ENCODE measurements at places on chromosomes 7 and 10.

- no peak for DNase-seq
These were observed 608.7 kb downstream of the DNAJB9 start for GRCh38 chr7:109178342-109178741.

- peak; percentile 19 for DNase-seq
These were observed 277.6 kb upstream of the SORCS1 start for GRCh38 chr10:107442035-107442505.

- no peak for DNase-seq
These were observed 24.1 kb upstream of the CARD11 start for GRCh38 chr7:3067606-3068380.

- DNase-seq: no peak
These were observed 220.8 kb upstream of the CELF2 start for GRCh38 chr10:10796774-10797415.

GRCh38 chr10:57249615-57250281, 888.7 kb upstream of the ZWINT start:
- DNase-seq: no peak

DNA sequence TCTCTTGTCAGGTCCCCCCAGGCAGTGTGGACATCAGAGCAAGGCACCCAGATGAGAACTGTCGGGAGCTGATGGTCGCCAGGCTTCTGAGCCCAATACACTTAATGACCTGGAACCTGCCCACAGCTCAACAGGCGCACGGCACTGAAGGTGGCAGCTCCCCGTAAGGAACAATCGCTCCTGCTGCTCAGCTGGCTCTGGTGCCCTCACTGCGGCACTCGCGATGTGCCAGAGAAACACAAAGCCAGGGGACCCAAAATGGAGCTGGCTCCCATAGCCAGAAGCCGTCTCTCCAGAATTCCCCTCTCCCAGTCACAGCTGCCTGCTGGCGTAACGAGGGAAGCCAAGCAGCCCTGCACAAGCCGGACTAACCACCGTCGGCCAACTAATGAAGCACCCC, 6.3 kb downstream of the CALN1 start:
- DNase-seq: no peak

DNA sequence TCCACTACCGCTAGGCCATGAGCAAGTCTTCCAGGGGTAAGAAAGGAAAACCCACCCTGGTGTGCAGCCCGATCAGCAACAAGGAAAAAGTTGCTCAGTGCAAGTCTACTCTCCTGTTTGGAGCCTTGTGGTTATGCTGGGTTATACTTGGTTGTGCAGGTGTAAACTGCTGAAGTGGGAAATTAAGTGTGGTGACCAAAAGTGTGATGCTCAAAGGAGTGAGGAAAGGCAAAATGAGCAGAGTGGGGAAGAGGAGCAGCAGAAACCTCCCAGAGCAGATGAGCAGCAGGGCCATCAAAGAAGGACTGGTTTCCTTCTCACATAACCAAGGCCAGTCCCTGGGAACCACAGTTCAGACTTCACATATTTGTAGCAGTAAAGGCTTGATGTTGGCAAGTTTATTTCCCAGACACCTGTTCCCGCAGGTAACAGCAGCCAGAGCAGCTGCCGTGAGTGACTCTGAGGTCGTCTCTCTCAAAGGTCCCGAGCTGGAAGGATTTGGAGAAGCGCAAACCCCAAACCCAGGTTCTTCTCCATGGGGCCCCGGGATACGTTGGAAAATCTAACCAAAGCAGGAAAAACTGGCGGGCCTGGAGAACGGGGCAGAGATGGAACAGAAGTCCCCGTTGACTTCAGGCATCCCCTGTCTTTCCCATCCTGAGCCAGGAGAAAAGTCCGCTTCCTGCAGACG, 607 bp upstream of the SMO start:
- no peak for DNase-seq

- no peak for DNase-seq
These were observed 4.1 kb downstream of the PRXL2A start for GRCh38 chr10:80412486-80412885.

DNA sequence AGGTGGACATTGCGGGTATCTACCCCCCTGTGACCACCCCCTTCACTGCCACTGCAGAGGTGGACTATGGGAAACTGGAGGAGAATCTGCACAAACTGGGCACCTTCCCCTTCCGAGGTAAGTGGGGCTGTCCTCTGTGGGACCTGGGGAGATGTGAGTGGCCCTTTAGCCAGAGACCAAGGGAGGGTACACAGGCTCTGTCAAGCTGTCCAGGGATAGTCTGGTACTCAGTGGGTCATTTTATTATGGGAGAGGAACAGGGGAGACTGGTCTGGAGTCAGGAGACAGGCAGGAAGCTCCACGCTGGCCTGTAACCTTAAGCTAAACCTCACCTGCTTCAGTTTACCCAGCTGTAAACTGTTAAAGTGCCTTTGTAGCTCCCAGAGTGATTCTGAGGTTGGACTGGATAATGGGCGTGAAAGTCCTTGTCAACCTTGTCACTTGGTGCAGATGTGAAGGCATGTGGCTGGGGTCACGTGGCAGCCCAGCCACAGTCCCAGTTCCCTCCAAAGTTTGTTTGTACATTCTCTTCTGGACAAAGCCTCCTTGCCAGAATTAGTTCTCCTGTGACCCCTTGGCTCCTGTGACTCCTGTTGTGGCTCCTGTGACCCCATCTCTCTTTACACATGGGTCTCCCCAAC, 729 bp downstream of the HOGA1 start:
- DNase-seq: no peak

- DNase-seq: no peak
These were observed 45.2 kb downstream of the PPP1R3A start for GRCh38 chr7:113873554-113874151.

- DNase-seq: no peak
These were observed 8.4 kb downstream of the PROSER2 start for GRCh38 chr10:11831520-11831951.

- no peak for DNase-seq
These were observed 32.7 kb downstream of the TBXAS1 start for GRCh38 chr7:139861803-139862202.

GRCh38 chr10:71611709-71612422, 107.7 kb downstream of the C10orf105 start:
- DNase-seq: no peak

GRCh38 chr7:84536271-84536870, 341.8 kb upstream of the SEMA3A start:
- DNase-seq: no peak

GRCh38 chr7:15985587-15986384, 299.3 kb upstream of the MEOX2 start:
- DNase-seq: peak; percentile 8

- no peak for DNase-seq
These were observed 31.0 kb downstream of the SBDS start for GRCh38 chr7:66964411-66964810.

GRCh38 chr7:360454-361100, 70.6 kb downstream of the FOXL3 start:
- DNase-seq: no peak

DNA sequence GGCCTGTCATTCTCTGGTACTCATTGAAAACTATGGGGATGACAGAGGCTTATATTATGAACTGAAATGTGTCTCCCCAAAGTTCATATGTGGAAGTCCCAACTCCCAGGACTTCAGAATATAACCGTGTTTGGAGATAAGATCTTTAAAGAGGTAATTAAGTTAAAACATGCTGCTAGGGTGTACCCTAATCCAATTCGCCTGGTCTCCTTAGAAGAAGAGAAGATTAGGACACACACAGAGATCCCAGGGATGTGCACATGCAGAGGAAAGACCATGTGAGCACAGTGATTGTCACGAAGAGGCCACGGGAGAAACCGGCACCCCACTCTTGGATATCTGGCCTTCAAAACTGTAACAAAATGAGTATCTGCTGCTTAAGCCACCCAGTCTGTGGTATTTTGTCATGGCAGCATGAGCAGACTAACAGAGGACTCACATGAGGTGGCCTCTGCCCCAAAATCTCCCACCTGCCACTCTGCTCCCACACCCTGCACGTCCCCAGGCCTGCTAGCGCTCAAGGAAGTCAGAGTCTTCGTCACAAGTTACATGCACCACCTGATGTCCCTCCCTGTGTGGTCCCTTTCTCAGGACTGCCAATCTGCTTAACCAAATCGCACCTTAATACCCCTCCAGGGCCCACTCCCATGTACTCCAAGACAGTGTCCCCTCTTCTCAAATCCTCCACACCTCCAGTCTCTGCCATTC, 26.8 kb downstream of the PLAC9 start:
- DNase-seq: peak; percentile 66

GRCh38 chr7:2668401-2668800, 19.6 kb upstream of the AMZ1 start:
- DNase-seq: no peak

GRCh38 chr7:111005445-111005844, 85.5 kb upstream of the LRRN3 start:
- DNase-seq: peak; percentile 27

DNA sequence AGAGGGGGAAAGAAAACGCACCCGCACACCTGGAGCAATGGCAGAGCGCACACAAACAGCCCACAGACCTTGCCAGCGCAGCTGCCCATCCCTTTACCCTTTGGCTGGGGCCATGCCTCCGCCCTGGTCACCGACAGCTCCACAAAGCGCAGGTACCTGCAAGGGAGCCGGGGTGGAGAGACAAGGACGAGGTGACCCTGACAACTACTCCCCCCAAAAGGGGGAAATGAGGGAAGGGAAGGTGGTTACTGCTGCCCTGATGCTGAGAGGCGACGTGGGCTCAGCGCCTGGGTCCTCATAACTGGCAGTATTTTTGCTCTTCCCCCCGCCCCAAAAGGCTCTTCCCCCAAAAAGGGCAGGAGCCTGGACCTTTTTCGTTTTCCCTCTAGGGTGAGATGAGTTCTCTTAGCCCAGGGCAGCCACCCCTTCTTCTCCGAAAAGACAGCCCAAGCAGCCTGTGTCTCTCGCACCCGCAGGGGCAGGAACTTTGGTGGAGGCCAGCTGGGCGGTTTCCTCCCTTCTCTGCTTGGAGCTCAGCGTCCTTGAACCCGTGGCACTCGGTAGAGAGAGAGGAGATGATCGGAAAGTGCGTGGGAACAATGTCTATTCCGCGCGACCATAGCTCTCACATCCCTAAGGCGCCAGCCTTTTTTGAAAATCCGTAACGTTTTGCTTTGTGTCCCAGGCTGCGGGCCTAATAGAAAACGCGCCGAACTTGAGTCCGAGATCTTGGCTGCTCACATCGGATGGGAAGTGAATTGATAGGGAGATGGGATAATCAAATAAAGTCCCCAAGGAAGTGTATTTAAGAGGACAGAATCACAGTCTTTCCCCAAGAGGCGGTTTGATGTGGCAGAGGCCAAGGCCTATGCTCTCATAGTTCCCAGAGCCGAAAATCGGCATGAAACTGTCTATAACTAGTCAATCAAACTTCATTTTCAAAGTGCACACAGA, 1.0 kb downstream of the NKX2-3 start:
- no peak for DNase-seq

- peak; percentile 25 for DNase-seq
These were observed 323.4 kb upstream of the SEMA3D start for GRCh38 chr7:85510287-85510686.

GRCh38 chr10:99529591-99530107, 3.1 kb upstream of the NKX2-3 start:
- no peak for DNase-seq

- DNase-seq: no peak
These were observed 552.8 kb downstream of the ANKRD7 start for GRCh38 chr7:118777308-118777707.

DNA sequence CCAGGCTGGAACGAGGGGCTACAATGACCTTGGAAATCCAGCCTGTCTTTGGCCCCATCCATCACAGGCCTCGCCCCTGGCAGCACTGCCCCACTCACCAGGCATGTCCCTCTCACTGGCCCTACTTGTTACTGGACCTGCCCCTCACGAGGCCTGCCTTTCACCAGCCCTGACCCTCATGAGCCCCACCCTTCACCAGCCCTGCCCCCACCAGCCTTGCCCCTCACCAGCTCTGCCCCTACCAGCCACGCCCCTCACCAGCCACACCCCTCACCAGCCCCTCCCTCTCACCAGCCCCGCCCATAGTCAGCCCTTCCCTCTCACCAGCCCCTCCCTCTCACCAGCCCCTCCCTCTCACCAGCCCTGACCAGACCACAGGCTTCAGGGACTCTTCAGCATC, 57.8 kb downstream of the COL26A1 start:
- no peak for DNase-seq

- peak; percentile 76 for DNase-seq
These were observed 35.7 kb upstream of the MTPAP start for GRCh38 chr10:30384701-30385201.

- peak; percentile 52 for DNase-seq
These were observed 84.8 kb upstream of the NRP1 start for GRCh38 chr10:33419311-33419710.

DNA sequence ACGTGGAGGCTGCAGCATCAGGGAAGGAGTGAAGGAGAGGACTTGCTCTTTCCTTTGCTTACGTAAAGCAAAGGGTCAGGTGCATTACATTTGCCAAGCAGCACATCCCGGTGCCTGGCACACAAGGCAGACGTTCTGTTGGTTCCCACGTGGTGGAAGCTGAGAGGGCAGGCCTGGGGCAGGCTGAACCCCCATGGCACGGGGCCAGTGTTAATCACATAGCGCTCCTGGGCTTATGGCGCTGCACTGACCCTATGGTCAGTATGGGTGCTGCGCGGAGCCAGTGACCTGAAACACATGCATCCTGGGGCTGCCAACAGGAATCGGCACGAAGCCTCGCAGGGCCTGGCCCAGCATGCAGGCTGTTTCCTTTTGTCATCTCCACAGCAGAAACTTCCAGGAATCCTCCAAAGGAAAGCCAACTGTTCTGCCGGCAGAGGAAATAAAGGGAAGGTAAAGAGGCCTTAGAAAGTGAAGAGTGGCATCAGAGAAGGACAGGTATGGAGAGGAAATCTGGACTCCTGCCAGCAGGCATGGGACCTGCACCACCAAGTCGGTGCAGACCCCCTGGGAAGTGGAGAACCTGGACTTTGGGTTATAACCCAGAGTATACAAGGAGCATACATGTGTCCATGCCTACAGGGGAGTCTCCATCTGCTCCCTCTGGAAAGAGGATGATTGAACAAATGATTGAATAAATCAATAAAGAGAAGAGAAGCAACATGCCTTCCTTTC, 560.2 kb downstream of the TCERG1L start:
- DNase-seq: no peak

GRCh38 chr10:101272229-101272868, 43.1 kb upstream of the LBX1 start:
- peak; percentile 80 for DNase-seq

DNA sequence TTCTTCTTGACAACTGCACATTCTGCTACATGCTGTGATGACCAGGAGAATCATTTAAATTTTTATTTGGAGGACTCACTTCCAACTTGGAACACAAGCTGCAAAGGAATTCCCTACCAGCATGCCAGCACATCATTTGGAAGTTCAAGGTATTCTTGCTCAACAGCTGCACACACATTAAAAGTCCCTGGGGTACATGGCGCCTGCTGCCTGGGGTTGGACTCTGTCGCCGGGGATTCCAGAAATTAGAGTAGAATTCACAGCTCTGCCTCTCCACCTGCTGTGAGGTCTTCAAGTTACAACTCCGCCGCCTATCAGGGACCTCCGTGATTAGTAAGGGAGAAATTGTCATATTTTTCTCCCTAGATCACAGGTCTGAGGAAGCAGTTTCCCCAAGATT, 1.1 kb downstream of the ZNF32 start:
- peak; percentile 40 for DNase-seq

Data from A673 (cell line).